ENCODE measurements at places on chromosomes 12 and 14.

DNA sequence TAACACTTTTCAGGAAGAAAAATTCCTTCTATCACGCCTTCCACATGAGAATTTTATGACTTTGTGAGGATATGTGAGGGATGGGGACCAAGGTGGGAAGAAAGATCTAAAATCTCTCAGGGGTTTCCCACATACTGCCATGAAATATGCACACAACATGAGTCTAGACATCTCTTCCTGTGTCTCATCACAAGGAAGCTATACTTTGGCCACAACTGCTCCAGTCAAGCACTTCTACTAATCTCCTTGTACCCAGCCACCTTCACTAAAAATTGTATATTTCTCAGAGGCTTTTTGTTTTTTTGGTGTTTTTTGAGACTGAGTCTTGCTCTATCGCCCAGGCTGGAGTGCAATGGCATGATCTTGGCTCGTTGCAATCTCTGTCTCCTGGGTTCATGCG lies 3.2 kb downstream of the OSBPL8 start:
- no peak for DNase-seq

GRCh38 chr12:15575671-15576541 lies 213.3 kb downstream of the EPS8 start:
- no peak for DNase-seq

DNA sequence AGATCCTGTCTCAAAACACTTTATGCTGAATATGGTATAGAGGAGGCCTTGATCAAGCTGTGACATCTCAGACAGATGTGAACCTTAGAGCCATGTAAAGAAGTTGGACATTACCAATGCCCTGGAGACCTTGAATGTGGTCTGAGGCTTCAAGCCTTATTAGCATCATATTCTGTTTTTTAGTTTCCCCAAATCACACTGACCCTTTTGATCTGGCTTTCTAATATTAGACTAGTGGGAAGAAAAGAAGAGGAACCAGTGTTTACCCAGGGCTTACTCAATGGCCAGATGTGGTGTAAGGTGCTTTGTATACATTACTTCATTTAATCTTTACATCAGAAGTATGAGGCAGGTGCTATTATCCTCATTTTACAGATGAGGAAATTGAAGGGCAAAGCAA lies 10.6 kb upstream of the TBPL2 start:
- DNase-seq = no peak

DNA sequence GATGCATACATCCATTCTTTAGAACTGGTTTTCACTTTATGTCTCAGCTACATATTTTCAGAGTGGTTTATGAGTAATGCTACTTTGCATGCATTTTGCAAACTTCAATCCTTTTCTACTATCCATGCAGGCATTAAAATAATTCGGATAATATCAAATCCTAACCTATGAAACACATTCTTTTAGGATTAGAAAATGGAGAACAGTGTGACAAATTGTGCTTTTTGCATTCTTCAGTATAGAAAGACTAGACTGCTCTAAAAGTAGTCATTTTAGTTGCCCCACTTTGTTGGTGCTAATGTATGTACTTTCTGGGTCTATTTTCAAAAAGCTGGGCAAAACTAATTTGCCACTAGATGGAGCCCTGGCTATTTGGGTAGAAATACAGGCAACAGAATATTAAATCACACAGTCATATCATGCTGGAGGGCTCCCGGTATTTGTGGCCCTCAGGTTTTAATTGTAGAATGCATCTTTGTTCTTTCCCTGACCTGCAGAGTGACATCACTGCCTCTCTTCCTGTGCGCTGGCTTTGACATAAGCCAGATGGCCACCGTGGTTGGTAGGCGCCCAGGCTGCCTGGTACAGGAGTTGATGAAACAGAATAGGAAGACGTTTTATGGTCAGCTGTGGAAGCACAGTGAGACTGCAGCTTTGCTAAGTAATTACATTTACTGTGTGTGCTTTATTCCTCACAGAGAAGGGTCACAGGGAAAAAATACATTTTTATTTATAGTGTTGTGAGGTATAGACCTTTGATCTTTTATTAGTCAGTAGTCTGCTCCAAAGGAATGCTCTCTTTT lies 28.1 kb downstream of the MSRB3 start:
- DNase-seq = no peak

DNA sequence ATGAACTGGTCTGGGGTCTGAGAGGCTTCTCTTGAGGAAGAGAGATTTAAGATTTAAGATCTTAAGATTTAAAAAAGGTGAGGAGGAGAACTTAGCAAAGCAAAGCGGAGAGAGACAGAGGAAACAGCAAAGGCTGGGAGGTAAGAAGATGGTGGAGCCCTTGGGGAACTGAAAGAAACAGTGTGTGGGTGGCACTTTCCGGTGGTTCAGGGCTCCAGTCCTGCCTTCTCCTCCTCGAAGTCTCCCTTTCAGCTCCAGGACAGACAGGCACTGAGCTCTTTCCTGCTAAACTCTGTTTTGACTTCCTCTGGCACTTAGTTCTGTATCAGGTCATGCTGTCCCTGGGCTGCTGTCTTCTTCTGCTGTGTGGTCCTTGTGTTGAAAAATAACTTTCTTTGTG lies 298.7 kb upstream of the SRRM4 start:
- DNase-seq = no peak

DNA sequence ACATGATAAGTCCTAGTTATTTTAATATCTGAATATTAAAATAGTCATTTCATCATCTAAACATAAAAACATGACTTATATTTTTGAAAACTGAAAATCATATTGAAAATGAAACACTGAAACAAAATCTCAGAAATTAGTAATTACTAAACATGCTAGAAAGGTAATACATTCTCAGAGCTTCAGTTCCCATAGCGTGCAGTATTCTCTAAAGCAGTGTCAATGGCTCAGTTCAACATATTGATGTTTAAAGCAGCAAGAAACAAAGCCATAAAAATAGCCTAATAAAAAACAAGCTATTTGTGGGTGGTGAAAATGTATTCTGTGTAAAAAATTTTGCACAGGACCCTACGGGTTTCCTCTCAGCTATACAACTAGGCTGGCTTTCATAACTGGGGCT lies 1337.4 kb downstream of the FSCB start:
- DNase-seq = no peak
